ENCODE measurements at places on chromosomes 7 and 10.

DNA sequence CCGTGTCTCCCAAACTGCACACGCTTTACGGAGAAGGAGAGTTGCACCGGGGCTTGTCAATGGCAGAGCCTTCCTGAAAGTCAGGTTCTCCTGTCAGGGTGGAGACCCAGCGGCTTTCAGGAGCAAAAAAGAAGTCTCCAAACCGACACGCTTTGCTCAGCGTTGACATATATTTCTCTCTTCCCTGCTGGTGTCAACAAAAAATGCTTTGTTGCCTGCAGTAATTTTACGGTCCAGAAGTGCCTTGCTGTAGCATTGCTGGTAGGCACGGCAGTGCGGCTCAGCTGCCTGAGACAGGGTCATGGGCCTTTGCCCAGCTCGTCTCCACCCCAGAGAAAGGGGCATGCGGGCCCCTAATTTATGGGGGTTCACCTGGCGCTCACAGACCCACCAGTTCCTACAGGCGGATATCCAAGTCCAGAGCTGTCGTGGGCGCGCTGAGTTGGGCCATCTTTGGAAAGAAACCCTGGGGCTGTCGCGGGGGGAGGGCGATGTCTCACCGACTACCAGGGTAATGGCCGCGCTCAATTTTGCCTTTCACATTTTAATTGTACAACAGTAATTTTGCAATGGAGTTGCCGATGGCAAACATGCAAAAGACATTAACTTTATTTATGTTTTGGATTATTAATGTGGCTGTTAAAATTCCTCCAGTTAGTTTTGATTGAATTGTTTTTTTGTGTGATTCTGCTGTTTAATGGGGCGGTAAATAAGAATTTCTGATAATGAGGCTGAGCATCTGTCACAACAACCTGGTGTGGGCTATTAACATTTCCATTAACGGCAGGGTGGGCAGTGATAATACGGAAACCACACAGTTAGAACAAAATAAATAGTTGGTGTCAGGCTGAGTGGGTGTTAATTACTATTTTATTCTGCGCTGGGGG, 478.2 kb upstream of the FOXK1 start:
- DNase-seq, result no peak

- peak; percentile 74 for DNase-seq
Observed at GRCh38 chr7:74453322-74454011, at the start of gene GTF2IRD1. TSS of gene GTF2IRD1 (plus strand) at chr7:74453906. CDS start at chr7:74508081, 54,175 bp downstream.

GRCh38 chr7:94421681-94422080, 27.0 kb downstream of the COL1A2 start:
- DNase-seq, result no peak

- DNase-seq, result no peak
Observed at GRCh38 chr7:83210479-83210878, 47.8 kb upstream of the PCLO start.

- no peak for DNase-seq
Observed at GRCh38 chr10:73854310-73854709, 20.0 kb downstream of the CAMK2G start.

DNA sequence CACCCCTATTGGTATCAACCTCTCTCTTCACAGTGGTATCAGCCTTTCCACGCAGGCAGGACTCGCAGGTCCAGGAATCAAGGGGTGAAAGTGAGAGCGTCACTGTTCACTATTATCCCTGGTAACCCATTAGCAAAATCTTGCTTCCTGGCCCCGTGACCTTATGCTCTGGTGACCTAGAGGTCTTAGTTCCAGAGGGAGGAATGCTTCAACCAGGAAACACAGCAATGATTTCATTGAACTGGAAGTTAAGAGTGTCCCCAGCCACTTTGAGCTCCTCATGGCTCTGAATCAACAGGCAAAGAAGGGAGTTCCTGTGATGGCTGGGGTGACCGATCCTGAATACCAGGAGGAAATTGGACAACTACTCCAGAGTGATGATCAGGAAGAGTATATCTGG, 90.6 kb downstream of the CUL2 start:
- no peak for DNase-seq

GRCh38 chr7:5776894-5777660, 4.4 kb downstream of the RNF216 start:
- DNase-seq, result peak; percentile 26

DNA sequence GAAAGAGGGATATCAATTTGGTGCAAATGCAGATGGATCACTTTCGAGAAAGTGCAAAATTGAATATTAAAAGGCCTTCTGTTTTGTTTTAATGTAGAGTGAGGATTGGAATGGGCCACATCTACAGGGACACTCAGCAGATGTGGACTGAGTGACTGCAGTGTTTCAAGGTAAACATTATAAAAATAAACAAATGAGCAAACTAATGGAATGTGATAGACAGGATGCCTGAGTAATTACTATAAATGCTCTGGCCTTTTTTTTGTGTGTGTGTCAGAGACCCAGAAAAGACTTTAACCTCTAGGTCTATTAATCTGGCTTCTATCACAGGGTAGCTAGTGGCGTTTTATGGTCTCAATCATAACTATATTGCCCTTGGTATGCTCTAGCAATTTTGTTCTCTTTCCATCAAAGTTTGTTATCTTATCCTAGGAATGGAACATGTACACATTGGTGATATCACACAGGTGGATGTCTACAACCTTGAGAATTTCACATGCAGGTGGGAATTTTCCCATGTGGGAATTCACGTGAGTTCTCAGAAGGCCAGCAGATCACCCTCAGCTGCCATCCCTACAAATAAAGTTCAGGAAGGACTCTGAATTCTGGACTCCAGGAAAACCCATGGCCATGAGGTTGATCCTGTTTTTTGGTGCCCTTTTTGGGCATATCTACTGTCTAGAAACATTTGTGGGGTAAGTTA, at the start of gene CPA2:
CPA2 (plus strand) TSS at position 606 of the 703 bp plus-strand sequence; CDS start at position 625, 19 bp downstream.
- no peak for DNase-seq

DNA sequence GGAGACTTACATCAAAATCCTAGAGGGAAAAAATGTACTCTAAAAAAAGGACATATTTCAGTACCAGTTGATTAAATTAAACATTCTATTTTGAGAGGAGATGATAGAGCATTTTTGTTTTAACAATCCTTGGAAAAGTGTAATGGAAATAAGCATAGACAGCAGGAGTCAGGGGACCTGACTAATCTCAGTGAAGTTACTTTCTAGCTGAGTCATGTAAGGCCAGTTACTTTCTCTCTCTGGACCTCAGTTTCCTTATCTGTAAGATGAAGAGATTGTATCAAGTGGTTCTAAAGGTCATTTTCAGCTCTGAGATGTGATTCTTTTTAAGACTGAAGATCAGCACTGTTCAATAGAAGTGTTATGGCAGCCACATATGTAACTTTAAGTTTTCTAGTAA, 44.1 kb downstream of the VTI1A start:
- DNase-seq, result no peak

DNA sequence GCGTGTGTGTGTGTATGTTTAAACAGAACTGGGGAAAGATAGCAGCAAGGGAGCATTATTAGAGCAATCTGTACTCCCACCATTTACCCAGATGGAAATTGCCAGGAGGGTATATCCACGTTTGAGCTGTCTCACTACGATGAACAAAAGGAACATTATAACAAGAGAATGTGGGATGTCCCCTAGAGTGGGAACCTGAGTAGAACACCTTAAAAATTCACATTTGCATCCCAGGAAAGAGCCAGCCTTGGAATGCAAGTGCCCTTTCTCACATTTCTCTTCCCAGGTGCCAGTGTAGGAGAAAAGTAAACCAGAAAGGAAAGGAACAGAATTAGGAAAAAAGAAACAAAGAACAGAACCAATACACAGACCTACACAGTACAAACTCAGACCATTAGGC, 95.3 kb upstream of the PTPRZ1 start:
- DNase-seq, result no peak

DNA sequence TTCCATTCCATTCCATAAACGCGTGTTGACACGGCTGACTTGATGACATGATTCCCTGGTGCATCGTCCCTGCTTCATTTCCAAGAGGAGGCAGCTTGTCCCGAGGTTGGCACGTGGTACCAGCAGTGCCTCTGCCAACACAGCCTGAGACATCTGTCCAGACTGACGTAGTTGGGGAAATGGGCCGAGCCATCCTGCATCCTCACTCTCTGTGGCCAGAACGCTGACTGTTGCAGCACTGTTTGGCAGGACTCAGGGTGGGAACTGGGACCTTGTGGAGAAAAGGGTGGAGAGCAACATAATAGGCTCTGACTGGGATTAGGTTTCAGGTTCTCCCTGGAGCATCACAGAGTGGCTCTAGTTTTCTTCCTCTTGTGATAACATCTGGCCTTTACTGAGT, 118.6 kb upstream of the BTBD16 start:
- DNase-seq, result no peak

DNA sequence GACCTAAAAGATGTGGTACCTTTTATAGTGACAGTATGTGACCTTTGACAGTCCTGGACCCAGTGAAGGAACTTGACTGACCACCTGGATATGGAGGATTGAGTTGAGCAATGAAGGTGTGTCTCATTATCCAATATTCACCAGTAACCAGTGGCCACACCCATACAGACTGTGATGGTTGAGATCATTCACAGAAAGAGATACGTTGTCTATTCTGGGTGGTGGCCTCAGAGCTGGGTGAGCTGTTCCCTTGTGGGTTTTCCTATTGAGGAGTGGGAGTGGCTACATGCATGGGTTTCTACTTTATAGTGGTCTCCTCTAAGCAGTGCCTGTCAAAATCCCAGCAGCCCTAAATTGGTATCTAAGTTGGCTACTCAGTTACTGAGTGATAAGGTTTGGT, 507.4 kb downstream of the SORCS3 start:
- DNase-seq, result no peak

DNA sequence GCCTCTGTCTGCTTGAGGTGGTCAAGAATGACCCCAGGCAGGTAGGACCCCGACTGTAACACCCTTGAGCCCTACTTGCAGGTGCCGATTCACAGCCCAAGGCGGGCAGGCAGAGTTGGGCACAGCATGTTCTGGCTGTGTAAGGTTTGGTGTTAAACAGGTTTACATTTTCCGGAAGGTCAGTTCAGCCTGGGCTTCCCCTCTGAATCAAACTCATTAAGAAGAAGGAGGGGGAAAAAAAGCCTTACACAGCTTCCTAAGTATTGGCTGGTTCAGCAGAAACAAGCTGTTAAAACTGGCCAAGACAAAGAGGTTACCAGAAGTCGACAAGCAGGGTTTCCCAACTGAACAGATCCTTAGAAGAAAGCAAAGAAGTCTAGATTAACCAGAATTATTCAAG, 132.7 kb downstream of the PRPF18 start:
- no peak for DNase-seq

DNA sequence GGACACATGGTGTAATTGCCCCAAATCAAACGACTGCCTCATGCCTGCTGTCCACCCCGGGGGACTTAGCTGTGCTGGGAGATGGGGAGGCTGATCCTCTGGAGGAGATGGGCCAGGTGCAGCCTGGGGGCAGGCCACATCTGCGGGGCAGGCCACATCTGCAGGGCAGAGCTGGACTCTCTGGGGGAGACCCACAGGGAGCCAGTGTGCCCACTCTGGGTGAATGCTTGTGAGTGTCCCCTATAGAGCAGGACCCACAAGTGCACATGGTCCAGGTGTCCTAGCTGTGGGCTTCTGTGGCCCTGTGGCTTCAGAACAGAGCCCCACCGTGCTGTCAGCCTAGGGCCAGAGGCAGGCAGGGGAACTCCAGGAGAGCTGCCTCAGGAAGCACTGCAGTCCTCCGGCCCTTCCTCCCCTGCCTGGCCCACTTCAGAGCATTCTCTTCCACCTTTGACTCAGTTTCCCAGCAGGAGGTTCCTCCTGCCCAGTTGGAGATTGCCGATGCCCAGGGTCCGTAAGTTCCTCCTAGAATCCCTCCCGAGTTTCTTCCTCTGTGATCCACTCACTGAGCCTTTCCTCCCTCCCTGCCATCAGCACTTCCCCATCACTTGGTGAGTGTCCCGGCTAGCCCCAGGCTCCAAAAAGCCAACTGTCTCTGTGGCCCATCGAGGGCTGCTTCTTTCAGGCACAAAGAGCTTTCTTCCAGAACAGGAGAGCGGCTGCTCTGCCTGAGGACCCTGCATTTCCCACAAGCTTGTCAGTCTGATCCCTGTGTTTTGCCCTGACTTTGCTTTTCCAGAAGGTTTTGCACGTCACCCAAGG, 50.3 kb downstream of the ADCYAP1R1 start:
- no peak for DNase-seq

DNA sequence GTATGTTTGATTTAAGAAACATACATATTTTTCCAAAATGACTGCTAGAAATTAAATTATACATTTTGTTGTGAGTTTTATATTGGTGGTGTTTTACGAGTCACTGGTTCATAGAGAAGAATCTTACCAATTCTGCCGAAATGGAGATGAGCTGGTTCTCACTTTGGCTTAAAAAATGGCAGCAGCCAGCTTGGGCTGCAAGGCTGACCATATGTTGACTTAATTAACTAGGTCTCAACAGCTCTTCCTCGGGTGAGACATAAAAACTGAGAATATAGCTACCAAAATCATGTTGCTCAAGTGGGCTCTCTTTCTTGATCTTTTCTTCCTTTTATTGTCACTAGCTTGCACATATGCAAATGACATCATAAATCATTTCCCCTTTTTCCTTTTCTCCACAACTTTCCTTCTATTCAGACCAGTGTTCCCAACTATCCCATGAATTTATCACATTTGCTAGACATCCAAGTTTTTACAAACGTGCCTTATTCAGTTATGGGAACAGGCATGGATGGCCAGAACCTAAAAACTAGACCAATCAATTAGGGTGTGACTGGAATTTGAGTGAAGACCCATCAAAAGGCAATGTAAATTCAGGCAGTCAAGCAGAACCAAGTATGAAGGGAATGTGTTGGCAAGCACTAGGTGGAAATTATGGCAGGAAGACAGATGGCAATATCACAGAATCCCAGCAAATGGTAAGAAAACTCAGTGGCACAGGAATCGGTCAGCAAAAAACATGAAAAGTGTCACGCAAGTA, 6.4 kb upstream of the TSPAN12 start:
- no peak for DNase-seq

GRCh38 chr10:103969436-103969835, 2.5 kb downstream of the SLK start:
- DNase-seq, result no peak

GRCh38 chr7:25180592-25180923, 47.7 kb downstream of the NPVF start:
- DNase-seq, result no peak

DNA sequence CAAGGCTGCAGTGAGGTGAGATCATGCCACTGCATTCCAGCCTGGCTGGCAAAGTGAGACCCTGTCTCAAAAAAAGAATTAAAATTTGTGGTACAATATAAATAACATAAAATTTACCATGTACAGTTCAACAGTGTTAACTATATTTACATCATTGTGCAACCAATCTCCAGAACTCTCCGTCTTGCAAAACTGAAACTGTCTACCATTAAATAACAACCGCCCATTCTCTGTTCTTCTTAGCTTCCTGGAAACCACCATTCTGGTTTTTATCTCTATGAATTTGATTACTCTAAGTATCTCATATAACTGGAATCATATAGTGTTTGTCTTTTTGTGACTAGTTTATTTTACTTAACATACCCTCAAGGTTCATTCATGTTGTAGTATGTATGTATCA, 167.6 kb downstream of the AUTS2 start:
- no peak for DNase-seq

DNA sequence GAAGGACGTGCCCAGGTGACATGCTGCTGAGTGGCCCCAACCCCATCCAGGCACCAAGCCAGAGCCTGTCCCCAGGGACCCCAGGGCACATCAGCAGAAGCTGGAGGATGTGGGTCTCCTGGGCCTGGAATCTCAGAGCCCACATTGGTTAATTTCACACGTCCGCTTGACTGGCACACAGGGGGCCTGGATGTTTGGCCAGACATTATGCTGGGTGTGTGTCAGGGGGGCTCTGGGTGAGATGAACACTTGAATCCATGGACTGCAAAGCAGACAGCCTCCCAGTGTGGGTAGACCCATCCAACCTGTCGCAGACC, 79.1 kb upstream of the RET start:
- no peak for DNase-seq
